ENCODE measurements at places on chromosomes 13 and 19. TPM values are rescaled to one million over a fixed set of nuclear protein-coding genes. Genes with fewer than 3 reads are reported as not detected.

DNA sequence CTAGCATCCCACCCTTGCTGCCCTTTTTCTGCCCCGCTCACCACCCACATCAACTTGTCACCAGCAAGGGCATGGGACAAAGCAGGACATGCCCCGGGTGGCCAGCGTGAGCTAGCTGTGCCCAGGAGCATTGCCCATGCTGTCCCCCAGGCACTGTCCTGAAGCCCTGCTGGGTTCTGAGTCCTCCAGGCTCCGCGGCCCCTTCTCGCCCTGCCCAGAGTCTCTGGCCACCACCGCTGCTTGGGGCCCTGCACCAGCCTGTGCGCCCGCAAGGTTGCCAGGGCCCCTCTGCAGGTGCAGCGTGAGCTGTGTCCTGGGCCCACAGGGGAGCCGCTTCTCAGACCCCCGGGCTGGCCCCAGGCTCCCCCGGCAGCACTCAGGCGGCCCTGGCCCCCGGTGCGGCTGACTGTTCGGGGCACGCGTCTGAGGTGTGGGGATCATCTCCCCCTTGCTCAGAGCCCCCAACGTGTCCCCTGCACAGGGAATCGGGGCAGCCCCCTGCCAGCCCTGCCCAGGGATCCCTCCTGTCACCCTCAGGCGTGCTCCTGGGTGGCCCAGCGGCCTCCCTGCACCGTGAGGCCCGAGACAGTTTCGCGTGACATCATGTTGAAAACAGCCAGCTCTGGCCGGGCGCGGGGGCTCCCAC, 4.1 kb downstream of the CSNK1G2 start:
- no peaks in the 10 kb centered on the region for H3K4me1 ChIP-seq
- no peak overlapping the region for H3K27ac ChIP-seq
- no peaks in the 10 kb centered on the region for H3K36me3 ChIP-seq
- no peak overlapping the region for H3K4me3 ChIP-seq
- no peak for DNase-seq

Gene AZU1
- 0.50 TPM for total RNA-seq

Gene PRR19
- 0.47 TPM for total RNA-seq

Gene FZR1
- total RNA-seq = 48.0 TPM

Gene KLK2
- total RNA-seq = not detected
